ENCODE measurements at places on chromosomes 13 and 19.

DNA sequence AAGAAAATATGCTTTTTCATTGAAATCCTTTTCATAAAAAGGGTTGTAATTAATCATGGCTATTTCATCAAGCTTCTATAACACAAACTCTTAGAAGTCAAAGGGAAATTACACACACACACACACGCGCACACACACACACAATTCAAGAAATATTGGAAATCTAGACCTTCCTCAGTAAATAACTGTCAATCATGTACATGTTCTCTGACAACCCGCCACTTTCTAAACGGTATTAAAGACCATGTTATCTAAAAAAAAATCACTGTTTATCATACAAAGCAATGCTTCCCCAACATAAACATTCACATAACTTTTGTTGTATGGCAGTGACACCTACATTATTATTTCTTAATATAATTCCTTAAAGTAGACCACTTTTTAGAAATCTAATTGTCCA is 132.2 kb downstream of the EFNB2 start:
- DNase-seq, result no peak

DNA sequence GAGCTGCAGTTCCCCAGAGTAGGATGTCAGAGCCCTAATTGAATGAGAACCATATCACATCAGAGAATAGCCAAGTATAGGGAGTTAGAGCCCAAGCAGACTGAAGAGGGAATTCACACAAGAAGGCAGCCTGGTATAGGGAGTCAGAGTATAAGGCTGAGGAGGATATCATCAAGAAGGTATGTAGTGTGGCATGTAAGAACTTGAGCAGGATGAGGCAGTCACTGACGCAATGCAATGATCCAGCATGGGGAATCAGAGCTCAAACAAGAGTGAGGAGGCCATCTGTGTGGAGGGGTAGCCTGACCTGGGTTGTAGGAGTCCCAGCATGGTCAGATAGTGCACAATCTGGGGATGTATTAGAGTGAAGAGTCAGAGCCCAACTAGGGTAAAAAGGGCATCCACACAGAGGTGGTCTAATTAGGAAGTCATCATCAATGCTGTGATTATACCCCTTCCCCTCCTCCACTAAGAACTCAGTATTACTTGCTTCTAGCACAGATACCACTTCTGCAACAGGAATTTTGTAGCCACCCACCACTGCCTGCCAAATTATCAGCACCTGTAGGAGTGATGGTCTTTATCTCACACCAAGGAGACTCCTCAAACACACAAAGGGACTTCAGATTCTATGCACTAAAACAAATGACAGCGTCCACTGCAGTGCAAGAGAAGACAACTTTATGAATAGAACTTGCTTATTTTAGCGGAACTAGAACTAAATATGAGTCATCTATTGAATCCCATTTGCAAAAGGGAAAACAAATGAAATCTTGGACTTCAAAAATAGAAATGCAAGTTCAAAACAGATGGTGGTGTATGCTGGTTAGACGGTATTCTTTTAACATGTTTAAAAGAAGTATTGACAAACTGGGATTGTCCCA is 107.2 kb downstream of the FNDC3A start:
- no peak for DNase-seq

- no peak for DNase-seq
Observed at GRCh38 chr19:7088999-7089398, 19.5 kb downstream of the ZNF557 start.

GRCh38 chr13:97332742-97333141 is 101.2 kb upstream of the RAP2A start:
- no peak for DNase-seq

GRCh38 chr13:109880371-109881346 is 94.3 kb upstream of the IRS2 start:
- no peak for DNase-seq

DNA sequence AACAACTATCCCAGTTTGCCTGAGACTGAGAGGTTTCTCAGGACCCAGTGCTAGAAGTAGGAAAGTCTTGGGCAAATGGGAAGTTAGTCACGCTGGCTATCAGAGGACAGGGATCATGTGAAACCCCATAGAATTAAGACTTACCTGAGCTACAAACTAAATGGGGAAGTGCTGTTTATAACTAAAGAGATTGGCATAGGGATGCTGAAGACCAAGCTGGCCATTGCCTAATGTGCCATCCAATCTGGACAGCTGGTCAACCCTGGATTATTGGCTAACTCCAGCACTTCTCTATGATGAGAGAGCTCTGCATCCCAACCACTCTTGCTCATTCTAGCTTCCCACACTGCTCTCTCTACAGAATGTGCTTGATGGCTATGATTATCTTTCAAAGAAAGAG is 216.1 kb downstream of the TDRD3 start:
- DNase-seq, result no peak

GRCh38 chr19:16345457-16345856 is 20.8 kb downstream of the KLF2 start:
- DNase-seq, result no peak

- no peak for DNase-seq
Observed at GRCh38 chr19:16456652-16457194, 15.0 kb downstream of the EPS15L1 start.

- no peak for DNase-seq
Observed at GRCh38 chr19:56273563-56274117, 1.1 kb downstream of the EDDM13 start.

DNA sequence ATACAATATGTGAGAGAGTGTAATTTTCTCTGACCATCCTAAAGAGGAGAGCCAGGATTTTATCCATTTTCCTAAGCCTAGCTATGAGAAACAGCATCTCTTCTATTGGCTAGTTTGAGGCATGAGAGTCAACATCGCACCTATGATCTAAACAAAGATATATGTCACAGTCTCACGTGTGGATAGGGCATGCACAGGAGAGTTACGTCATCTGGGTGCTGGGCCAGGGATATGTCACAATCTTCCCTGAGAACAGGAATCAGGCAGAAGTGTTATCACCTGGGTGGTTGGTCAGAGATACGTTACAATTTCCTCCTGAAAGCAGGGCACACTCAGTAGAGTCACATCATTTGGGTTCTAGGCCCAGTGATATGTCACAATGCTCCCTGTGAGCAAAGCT is 53.9 kb upstream of the ZNF730 start:
- DNase-seq, result no peak

DNA sequence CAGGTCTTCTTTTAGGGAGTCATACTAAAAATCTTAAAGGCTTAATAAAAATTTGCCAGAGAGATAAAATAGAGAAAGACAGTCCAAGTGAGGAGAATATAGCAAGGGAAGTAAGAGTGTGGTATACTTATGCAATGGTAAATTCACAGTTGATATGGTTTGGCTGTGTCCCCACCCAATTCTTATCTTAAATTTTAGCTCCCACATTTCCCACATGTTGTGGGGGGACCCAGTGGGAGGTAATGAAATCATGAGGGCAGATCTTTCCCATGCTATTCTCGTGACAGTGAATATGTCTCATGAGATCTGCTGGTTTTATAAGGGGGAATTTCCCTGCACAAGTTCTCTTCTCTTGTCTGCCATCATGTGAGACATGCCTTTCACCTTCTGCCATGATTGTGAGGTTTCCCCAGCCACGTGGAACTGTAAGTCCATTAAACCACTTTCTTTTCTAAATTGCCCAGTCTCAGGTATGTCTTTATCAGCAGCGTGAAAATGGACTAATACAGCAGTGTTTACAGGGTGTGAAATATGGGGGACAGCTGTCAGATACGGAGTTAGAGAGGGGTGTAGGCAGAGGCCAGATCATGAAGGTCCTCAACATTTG is 115.4 kb downstream of the UGGT2 start:
- DNase-seq, result no peak

- no peak for DNase-seq
Observed at GRCh38 chr19:33511346-33511745, 10.2 kb downstream of the PEPD start.

GRCh38 chr13:102692491-102692826 is 2.4 kb downstream of the METTL21C start:
- no peak for DNase-seq

DNA sequence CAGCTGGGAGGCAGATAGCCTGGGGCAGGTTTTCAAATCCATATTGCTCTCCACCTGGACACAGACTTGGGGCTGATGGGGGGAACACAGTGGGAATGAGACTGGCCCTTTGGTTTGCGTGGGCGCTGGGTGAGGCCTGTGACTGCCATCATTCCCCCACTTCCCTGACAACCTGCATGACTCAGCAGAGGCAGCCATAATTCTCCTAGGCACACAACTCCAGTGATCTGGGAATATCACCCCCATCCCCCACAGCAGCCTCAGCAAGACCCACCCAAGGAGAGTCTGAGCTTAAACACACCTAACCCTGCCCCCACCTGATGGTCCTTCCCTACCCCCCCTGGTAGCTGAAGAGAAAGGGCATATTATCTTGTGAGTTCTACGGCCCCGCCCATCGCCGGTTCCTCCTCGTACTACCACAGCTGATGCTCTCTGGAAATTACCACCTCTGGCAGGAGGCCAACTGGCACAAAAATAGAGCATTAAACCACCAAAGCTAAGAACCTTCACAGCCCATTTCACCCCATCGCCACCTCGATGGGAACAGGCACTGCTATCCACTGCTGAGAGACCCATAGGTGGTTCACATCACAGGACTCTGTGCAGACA is 71.0 kb downstream of the RNF17 start:
- DNase-seq, result no peak

- DNase-seq, result no peak
Observed at GRCh38 chr19:43498233-43498842, 6.2 kb downstream of the PHLDB3 start.

- DNase-seq, result no peak
Observed at GRCh38 chr13:61151062-61151461, 264.6 kb downstream of the PCDH20 start.

- DNase-seq, result no peak
Observed at GRCh38 chr13:73972545-73972944, 161.7 kb downstream of the KLF12 start.

GRCh38 chr13:39451860-39452301 is 151.1 kb downstream of the LHFPL6 start:
- peak; percentile 6 for DNase-seq

DNA sequence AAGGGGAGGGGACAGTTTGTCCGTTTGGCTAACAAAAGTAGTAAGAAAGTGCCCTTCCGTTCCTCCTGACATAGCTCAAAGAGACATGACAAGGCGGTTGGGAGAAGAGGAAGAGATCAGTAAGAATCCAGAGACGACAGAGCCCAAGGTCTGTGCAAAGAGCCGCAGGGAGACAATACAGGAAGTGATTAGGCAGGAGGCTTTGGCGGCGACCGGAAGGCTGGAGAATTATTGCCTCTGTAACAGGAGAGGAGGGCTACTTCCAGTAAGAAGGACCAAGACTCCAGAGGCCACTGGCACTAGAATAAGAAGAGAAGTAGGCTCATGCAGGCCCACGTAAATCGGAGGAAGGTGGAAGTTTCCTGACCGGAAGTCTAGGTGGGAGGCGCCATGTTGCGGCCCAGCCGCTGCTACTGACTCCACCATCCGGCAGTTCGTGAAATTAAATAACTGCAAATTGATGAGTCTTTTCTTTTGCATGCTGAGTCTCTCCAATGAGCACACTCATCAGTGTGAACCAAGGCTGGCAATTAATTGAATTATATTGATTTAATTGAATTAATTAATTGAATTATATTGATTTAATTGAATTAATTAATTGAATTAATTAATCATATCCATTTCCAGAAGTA is 9.9 kb downstream of the RFX2 start:
- peak; percentile 34 for DNase-seq

Data from CD4-positive, alpha-beta T cell treated with Interleukin-10 for 1 hour (primary cell).